ENCODE measurements at places on chromosomes 1 and 21.
A peak's percentile ranks its signal among the peaks of the same experiment; 100 is the strongest.

GRCh38 chr1:28595412-28596191, 3.5 kb downstream of the RAB42 start:
- no peak for DNase-seq

DNA sequence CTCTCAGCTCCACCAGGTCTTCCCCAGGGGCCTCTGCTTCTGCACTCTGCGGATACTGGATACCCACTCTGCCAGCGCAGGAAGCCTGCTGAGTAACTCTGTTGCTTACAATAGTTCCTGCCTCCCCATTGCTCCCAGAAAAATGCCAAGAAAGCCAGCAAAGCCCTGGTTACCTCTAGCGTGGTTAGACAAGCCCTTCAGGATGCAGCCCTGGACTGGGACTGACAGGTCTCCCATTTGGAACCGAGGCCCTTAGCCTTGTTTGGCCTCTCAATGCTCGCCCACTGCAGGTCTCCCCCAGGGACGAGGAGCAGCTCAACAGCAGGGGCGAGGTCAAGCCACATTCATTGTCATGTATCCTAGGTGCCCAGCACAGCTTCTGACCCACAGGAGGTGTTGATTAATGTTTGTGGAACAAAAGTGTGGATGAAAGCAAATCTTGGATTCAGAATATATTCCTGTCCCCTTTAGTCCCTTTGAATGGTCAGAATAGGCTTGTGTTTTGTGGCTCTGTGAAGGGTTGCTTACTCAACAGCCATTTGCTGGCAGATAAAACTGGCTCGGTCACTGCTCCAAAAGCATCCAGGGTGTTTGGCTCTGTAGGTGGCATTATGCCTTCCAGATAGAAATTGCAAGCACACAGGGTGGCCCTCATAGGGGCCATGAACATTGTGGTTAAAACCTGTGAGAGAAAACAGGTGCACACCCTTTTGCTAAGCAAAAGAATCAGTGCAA, 58.9 kb downstream of the C1orf198 start:
- no peak for DNase-seq

DNA sequence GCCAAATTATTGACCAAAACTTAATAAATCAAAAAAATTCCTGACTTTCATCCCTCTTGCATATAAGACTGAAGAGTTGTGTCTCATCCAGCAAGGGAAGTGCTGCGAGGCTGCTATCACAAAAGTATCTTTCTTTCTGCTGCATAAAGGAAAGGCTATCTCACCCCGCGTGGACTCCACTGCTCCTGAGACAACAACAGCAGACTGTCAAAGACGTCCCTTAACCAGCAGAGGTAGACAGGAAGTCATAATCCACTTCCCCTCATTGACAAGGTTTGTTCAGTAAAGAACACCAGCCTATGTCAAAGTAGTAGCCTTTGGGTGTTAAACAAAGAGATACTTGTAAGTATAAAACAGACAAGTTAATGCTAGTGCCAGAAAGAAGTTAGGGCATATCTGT, 29.4 kb downstream of the VPS26C start:
- DNase-seq = no peak

DNA sequence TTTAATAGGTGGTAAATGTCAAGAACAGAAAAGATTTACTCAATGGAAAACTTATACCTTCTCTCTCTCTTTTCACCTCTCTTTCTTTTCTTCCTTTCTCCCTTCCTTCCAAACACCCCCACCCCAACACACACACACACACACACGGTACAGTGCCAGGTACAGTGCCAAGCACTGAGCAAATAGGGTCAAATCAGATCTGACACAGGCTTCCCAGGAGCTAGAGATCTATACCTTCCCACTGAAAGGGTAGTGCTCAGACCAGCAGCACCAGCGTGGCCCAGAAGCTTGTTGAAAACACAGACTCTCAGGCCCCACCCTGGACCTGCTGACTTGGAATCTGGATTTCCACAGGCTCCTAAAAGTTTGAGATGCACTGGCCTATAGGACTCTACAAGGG, 31.9 kb downstream of the IRF2BP2 start:
- DNase-seq = no peak

GRCh38 chr1:44089371-44090048, 29.1 kb upstream of the KLF17 start:
- DNase-seq = no peak

- DNase-seq = no peak
These were observed 3.9 kb downstream of the GALE start for GRCh38 chr1:23796466-23797271.

GRCh38 chr1:37631036-37631435, 3.7 kb downstream of the RSPO1 start:
- DNase-seq = no peak

GRCh38 chr1:74712881-74713280, 20.0 kb downstream of the CRYZ start:
- peak; percentile 6 for DNase-seq

DNA sequence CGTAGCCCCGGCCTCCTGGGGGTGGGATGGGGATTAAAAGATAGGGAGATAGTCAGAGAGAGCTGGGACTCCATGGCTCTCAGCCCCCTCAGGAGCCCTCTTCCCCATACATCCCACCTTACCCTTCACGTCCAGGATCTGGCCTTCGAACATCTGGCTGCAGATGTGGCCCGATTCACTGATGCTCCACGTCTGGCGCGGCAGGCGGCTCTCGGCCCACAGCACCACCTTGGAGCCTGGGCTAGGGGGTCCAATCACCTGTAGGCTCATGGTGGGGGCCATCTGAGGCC, 4.2 kb downstream of the CD52 start:
- no peak for DNase-seq

- no peak for DNase-seq
These were observed 51.1 kb downstream of the COL24A1 start for GRCh38 chr1:86105533-86105866.

- DNase-seq = no peak
These were observed 58.4 kb upstream of the DYNLT5 start for GRCh38 chr1:66693856-66694255.

DNA sequence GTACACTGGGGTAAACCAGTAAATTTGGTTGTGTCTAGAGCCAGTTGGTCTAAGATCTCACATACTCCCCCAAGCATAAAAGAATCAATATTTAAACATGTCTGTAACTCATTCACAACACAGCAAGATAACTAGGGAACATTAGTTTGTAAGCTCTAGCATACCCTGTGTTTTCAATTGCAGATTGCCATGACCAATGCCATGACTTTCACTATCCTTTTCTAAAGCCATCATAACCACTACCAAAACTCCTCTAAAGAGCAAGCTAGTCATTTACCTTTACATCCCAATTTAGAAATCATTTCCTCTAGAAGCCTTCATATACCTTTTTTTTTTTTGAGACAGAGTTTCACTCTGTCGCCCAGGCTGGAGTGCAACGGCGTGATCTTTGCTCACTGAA, 56.5 kb upstream of the PLA2G4A start:
- DNase-seq = no peak
